Activated naive CD4-positive, alpha-beta T cell treated with anti-CD3 and anti-CD28 coated beads, Interleukin-2, amount 50 U/mL, for 16 hours (primary cell): ENCODE measurements at places on chromosomes 12 and 14.

GRCh38 chr12:127760996-127761395, 506.0 kb upstream of the TMEM132C start:
- DNase-seq = no peak

DNA sequence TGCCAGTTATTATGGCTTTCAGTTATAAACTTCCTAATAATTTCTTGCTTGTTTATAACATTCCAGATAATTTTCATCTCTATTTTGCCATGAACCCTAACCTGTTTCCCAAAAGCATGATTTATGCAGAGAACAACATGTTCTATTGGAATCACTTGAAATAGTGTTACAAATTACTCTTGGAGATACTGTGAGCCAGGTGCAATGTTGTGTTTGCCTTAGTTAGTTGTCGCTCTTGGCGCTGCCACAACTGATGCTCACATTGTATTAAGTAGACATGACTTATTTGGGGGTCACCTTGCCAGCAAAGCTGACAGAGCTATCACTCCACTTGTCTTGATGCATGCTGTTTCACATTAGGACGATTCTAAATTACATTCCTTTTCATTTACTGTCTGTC, 49.4 kb downstream of the TSPAN8 start:
- DNase-seq = no peak

GRCh38 chr12:67474934-67475620, 173.5 kb upstream of the DYRK2 start:
- DNase-seq = no peak

DNA sequence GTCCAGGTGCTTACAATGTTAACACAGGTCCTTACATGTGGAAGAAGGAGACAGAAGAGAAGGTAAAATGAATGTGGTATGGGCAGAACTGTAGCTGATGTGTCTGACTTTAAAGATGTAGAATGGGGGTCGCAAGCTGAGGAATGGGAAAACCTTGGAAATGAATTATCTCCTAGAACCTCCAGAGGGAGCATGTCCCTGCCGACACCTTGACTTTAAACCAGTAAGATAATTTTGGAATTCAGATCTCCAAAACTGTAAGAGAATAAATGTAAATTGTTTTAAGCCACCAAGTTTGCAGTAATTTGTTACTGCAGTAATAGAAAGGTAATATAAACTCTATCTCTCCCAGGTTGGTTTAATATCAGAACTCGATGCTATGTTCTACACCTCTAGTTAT, 80.1 kb upstream of the ALG10 start:
- no peak for DNase-seq

- no peak for DNase-seq
Measured at GRCh38 chr12:95131589-95132340, 58.3 kb upstream of the NR2C1 start.

DNA sequence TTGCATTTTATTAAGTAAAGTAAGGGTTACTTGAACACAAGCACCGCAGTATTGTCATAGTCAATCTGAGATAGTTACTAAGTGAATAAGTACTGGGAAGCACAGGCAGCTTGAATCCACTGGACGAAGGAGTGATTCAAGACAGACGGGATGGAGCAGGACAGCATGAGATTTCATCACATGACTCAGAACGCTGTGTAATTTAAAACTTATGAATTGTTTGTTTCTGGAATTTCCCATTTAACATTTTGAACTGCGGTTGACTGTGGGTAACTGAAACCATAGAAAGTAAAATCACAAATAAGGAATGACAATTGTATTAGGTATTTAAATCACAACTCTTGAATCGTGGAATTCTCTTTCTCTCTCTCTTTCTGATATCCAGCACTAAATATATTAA, 1630.4 kb upstream of the SEL1L start:
- DNase-seq = no peak

- no peak for DNase-seq
Measured at GRCh38 chr12:58408516-58408915, 467.1 kb downstream of the ATP23 start.

DNA sequence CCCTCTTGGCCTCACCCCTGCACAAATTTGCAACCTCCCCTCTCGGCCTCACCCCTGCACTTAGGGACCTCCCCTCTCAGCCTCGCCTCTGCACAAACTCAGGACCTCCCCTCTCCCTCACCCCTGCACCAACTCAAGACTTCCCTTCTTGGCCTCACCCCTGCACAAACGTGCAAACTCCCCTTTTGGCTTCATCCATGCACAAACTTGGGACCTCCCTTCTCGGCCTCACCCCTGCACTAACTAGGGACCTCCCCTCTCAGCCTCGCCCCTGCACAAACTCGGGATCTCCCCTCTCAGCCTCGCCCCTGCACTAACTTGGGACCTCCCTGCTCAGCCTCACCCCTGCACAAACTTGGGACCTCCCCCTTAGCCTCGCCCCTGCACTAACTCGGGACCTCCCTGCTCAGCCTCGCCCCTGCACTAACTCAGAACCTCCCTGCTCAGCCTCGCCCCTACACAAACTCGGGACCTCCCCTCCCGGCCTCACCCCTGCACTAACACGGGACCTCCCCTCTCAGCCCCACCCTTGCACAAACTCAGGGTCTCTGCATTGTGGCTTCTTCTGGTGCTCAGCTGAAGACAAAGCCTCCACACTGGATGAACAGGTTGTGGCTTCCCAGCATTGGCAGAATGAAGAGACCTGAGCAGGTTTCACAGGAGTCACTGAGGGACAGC, 11.0 kb upstream of the GOLGA3 start:
- no peak for DNase-seq

DNA sequence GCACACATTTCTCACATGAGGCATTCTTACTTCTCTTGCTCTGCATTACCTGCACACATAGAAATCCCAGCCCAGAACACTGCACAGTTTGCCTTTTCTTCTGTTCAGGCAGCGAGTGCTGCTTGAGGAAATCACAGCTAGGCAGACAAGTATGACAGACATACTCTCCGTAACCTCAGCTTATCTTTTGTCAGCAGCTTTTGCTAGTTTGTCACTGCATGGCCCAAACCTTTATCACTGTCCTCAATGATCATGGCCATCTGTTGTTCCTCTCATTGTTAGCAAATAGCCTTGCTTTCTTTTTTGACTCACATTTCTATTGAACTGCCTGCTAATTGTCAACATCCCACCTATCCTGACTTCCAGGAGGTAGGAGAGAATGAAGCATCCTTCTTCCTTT, 5.3 kb downstream of the ZNF10 start:
- DNase-seq = no peak

DNA sequence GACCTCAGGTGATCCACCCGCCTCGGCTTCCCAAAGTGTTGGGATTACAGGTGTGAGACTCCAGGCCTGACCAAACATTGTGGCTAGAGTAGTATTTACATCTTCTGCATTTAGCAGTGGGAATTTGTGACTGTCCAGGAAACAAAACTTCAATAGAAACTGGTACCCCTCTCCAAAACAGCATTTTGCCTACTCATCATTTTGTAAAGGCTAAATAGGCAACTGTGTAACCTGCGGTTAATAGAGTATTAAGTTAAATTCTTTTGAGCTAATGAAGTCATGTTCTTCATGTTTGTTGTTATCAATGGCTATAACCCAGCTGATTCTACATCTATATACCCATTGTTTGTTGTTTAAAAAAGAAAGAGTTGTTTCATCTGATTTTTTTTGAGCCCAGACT, 8.1 kb downstream of the CMAS start:
- DNase-seq = no peak

GRCh38 chr12:124578445-124578844, 11.0 kb upstream of the NCOR2 start:
- DNase-seq = no peak

DNA sequence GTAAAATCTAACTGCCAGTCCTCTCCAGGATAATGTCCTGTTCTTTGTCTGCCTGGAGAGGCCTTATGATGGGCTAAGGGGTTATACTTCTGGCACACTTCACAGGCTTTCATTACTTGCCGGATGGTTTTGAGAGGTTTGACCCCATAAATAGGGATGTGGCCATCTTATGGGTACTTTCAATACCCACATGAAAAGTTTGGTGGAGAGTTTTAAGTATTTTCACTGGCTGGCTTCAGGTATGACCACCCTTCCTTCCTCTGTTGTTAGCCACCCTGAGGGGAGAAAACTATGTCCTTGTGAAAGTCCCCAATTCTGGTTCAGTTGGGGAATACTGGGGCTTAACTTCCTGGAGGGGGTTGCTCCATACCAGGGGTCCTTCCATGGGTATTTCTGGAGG, 54.8 kb downstream of the ASCL4 start:
- no peak for DNase-seq

DNA sequence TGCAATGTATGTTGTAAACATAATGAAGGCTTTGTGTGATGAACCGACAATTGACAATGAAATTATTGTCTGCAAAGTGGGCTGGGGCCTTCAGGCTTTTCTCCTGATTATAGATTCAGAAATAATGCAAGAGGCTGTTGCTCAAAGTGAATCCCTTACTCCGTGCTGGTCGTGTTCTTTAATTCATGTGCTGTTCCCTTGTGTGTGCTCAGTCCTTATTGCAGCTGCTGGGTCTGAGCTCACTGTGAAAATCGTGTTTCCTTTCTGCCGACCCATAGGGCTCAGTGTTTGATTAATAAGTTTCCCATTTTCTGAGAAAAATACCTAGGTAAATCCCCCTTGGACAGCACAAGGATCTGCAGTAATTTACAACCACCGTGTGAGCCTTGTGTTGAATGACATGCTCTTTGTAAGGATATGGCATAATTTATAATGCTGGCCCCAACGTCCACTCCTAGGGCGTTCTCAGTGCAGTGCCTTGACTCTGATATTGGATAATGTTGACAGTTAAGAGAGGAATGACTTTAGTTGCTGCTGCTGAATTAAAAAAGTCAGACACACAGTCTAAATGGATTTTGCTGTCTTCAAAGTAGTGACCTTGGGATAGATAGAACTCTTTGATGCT, 81.6 kb downstream of the RGS6 start:
- no peak for DNase-seq

- DNase-seq = no peak
Measured at GRCh38 chr12:116650062-116650461, 87.8 kb downstream of the SPRING1 start.

DNA sequence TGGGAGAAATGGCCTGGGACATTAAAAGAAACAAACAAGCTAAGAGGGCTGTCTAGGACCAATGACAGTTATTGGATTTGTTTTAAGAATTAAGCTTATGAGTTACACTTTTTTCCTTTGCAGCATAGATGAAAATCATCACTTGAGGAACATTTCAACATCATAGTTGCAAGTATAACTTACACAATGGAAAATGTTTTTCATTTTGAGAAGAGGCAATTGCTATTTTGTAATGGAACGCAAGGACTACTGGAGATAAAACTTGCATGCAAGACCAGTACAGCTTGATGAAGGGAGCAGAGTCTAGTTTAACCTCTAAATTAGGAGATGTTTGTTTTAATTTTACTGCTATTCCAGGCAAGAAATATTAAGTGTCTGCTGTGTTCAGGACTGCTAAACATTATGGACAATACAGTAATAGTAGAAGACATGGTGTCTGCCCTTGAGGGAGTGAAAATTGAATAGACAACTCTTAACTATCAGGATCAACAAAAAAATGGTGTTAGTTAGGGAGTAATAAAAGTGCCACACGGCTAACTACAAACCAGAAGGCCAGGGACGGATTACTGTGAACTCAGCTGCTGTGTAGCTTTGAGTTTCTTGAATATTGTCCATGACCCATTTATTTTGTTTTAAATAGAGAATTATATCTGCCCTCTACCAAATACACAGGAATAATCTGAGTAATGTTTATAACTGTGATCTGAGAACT, 374.5 kb downstream of the RAD51B start:
- DNase-seq = no peak

DNA sequence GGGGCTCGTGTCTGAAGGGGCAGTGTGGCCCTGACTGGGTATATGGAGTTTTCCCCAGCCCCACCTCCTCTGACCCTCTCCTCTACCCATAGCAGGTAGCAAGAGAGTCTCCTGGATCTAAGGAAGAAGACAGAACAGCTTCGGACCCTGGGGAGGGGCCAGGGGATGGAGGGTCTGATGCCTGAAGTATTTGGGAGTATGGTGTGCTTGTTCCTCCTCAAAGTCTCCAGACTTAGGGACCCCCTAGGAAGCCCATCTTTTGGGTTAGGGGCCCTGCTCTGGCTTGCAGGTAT, 579 bp upstream of the HOXC8 start:
- DNase-seq = no peak
